IMR-90 (cell line): ENCODE measurements at places on chromosomes 1 and 21. TPM values are rescaled to one million over a fixed set of nuclear protein-coding genes. Genes with fewer than 3 reads are reported as not detected.

Gene RORC
- total RNA-seq: not detected in 2 replicates

Gene OR2G2
- not detected in 2 replicates for total RNA-seq

DNA sequence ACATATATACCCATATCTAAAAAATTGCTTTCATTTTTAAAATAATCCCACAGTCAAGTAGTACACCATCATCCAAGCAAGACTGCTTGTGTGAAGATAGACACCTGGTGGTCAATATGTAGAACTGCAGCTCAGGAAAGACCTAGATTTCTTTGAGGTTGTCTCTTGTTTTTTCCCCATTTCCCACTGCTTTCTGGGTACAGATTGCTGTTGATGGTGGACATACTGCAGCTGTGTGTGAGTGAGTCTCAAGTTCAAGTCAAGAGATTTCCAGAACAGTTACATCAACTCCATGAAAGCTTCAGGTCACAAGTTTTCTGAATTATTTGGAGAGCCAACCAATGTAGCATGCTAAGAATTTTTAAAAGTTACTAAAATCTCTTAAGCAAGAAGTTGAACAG lies 306.4 kb downstream of the DUSP10 start:
- H3K36me3 ChIP-seq: no peaks in the 10 kb centered on the region
- no peaks in the 10 kb centered on the region for H3K27me3 ChIP-seq
- DNase-seq: peak; percentile 83
- H3K4me1 ChIP-seq: peaks cover 4% of the 10 kb centered on the region
- H3K4me3 ChIP-seq: no peak overlapping the region

Gene KRTAP7-1
- total RNA-seq: not detected in 2 replicates

Gene C1orf210
- not detected in 2 replicates for total RNA-seq

DNA sequence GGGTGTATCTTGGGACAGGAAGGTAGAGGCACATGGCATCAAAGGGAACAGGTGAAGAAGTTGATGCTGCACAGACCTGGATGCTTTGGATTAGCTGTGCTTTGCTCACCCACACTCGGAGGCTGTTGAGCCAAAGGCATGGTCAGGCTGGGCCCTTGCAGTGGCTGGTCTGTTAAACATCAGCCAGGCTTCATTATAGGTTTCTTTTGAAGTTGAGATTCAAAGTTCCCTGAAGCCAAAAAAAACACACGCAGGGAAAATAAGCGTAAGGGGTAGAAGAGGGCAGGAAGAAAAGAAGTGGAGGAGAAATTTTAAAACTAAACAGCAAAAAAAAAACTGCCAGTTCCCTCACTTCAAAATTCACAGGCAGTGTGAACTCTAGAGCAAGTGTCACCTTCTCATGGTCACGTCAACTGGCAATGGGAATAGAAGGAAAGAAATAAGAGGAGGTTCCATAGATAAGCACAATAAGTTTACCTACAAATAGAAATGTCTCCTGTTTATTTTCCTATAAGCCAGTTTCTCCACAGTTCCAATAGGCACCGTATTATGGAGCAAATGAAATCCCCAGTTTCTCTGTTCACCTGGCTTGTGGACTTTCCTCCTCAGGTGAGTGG lies 139.5 kb downstream of the PAPPA2 start:
- no peaks in the 10 kb centered on the region for H3K4me1 ChIP-seq
- H3K4me3 ChIP-seq: no peak overlapping the region
- DNase-seq: no peak
- no peaks in the 10 kb centered on the region for H3K36me3 ChIP-seq

DNA sequence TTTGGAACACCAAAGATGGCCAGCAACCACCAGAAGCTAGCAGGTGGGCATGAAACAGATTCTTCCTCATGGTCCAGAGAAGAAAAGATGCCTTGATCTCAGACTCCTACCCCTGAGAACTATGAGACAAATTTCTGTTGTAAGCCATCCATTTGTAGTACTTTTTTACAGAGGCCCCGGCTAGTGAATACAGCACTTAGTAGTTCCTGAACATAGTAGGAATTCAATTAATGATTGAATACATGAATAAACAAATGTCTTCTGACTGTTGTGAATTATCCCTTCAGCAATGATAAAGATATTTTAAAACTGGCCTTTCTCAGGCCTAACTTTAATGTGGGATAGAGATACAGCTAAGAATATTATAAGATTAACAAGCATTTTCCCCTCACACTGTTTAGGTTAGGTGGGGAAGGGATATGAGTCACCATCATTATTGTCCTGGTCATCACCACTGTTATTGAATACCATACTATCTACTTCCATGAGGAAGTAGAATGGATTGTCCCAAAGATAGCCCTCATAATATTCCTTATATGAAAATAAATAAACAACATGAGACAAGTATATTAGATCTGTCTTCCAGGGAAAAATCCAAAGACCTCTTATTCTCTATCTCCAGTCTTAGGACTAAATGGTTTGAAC lies 51.4 kb downstream of the ADCY10 start:
- peaks cover 7% of the 10 kb centered on the region for H3K4me1 ChIP-seq
- no peak overlapping the region for H3K4me3 ChIP-seq
- DNase-seq: peak; percentile 90
- H3K27me3 ChIP-seq: no peaks in the 10 kb centered on the region
- H3K36me3 ChIP-seq: no peaks in the 10 kb centered on the region

Gene PLA2G4A
- total RNA-seq: 3.8 and 4.4 TPM in 2 replicates

Gene TMPRSS15
- not detected in 2 replicates for total RNA-seq

GRCh38 chr1:11770011-11770410 lies 8.0 kb downstream of the C1orf167 start:
- DNase-seq: no peak
- no peak overlapping the region for H3K4me3 ChIP-seq

Gene COL11A1
- 5.2 and 10.0 TPM in 2 replicates for total RNA-seq

Gene KHDRBS1
- 33.7 and 39.7 TPM in 2 replicates for total RNA-seq
